Dorsolateral prefrontal cortex (tissue), 122 donors: ENCODE measurements at places on chromosomes 2 and 18. TPM values are rescaled to one million over a fixed set of nuclear protein-coding genes. Genes with fewer than 3 reads are reported as not detected.

DNA sequence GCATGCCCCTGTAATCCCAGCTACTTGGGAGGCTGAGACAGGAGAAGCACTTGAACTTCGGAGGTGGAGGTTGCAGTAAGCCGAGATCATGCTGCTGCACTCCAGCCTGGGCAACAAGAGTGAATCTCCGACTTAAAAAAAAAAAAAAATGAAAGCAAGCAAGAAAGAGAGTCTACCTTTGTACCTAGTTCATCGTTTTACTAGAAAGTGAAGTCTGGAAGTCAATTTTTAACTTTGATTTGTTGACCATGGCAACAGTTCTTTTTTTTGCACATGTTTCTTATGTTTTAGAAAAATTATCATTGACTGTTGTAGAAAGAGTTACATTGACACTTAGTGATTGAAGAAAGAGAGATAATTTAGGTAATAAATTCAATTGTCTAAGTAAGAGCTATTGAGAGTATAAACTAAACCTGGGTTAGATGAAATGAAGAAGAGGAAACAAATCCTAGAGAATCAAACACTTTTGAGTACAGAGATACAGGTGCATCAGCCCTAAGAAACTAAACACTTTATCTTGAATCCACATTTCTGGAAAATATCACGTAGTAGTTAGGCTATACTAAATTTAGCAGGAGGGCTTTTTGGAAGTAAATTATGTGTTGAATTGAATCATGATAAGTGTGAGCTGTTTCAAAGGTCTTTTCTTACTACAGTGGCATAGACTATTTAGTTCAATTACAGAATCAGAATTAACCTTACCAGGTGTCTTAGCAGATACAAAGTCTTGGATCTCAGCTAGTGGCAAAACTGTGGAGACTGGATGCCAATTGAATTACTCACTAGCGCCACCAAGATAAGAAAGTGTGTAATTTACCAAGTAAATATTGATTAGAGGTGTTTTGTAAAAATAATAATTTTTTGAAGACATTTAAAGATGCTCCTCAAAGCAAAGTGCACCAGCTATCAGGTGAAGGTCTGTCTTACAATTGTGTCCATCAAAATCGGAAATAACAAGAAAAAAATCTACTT, 303.4 kb upstream of the NRXN1 start:
- no peak for DNase-seq

DNA sequence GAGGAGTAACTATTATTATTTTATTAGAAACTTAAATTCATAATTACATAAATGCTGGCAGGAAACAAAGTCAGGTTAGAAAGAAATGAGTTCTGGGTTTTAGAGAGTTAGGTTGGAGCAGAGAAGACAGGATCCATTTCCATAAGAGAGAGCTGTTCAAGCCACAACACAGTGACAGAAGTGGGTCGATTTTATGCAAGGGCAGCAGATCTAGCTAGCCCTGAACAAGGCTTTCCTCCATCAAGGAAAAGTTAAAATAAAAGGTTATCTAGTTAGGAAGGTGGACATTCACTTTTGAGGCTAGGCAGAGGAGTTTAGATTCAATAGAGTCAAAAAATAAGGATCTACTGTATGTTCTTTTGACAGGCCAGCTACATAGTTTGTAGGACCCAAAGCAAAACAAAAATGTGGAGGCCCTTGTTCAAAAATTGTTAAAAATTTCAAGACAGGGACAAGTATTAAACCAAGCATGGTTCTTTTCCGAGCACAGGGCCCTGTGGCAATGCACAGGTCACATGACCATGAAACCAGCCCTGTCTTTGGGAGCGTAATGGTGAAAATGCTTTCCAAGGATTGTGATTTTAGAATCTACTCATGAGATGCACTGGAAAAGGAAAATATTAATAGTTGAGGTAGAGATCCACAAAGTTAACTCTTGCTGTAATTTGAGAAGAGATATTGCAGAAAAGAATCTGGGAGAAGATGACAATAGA, 91.2 kb upstream of the CREB1 start:
- no peak for DNase-seq

- DNase-seq = no peak
Observed at GRCh38 chr2:197191177-197191939, 119.2 kb downstream of the ANKRD44 start.

GRCh38 chr2:36965751-36966369, 476 bp downstream of the STRN start:
- DNase-seq = no peak

DNA sequence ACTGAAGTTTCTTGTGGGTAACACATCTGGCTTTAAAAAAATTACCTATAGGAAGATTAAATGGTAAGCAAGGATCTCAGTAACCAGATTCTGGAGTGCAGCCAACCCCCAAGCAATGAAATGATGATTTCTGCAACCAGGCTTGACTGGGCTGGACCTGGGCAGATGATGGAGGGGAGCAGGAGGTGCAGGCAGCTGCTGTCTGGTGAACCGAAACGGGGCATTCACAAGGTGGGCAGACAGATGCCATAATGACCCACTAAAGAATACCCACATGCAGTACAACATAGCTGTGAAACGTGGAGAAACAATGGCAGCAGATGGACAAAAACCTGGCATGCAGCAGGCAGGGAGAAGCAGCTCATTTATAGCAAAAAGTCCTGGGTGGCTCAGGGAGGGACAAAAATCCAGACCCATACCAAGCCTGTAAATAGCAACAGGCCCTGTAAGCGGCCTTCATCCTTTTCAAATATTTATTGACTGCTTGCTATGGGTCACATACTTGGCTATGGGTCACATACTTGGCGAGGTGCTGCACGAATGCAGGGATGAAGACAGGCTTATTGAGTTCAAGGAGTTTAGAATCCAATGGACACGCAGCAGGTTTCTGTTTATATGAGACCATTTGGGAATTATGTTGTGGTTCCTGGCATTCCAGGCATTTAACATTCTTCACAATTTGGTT, 244.7 kb downstream of the HRH4 start:
- DNase-seq = no peak

- DNase-seq = no peak
Observed at GRCh38 chr2:105636109-105636740, 108.5 kb upstream of the NCK2 start.

The POMC gene
- total RNA-seq = 0.95 TPM

The STPG4 gene
- 1.3 TPM for total RNA-seq

The FAM110C gene
- total RNA-seq = 3.2 TPM

The GPR75 gene
- total RNA-seq = 46.9 TPM

- no peak for DNase-seq
Observed at GRCh38 chr2:129347486-129348217, 631.8 kb upstream of the RAB6C start.

The C2orf15 gene
- total RNA-seq = 5.0 TPM

The L3MBTL4 gene
- total RNA-seq = 19.3 TPM

DNA sequence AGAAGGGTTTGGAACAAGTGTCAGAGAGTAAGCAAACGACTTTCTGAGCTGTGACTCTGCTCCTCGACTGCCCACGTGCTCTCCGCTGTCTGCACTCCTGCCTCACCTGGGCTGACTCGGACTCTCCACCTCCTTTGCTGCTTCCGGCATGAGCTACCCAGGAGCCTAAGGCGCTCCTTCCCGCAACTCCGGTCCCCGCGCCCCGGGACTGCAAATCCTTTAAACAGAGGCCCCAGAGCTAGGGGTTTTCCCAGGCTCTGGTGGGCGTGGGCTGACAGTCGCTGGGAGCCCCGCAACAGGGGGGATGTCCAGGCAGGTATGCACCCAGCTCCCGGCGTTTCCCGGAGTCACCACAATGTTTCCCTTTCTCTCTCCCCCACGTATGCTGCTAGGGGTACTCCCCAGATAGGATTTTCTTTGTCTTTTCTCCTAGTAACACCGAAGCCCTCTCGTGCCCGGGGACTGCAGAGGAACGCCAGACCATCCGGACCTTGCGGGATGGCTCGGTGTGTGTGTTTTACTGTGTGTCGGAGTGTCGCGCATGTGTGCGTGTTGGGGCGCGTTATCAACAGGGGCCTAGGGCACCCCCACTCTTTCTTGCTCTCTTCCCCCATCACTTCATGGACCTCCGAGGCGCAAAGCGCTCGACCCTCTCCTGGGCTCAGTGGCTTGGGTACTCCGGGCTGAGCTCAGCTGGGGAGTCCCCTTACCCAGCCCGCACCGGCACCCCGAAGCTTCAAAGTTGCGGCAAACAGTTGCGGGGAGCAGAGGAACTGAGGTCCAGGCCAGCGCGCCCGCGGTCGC, 691 bp upstream of the THSD7B start:
- no peak for DNase-seq

The TDRD15 gene
- not detected for total RNA-seq

DNA sequence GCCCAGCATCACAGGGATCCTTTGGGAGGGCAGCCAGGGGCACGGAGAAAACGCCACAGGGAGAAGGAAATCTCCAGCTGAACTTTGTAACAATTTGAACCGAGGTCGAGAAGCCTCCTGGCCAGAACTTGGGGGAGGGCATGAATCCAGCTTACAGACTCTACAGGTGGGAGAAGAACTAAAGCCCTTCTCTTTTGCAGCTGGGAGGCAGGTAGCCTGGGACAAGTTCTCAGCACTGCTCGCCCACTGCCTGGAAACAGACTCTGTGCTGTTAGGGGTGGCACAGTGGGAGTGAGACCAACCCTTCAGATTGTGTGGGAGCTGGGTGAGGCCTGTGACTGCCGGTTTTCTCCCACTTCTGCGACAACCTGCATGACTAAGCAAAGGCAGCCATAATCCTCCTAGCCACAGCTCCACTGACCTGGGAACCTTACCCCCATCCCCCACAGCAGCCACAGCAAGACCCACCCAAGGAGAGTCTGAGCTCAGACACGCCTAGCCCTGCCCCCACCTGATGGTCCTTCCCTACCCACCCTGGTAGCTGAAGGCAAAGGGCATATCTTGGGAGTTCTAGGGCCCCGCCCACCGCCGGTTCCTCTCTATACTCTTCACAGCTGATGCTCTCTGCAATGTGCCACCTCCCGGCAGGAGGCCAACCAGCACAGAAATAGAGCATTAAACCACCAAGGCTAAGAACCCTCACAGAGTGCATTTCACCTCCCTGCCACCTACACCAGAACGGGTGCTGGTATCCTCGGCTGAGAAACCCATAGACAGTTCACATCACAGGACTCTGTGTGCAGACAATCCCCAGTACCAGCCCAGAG, 136.0 kb upstream of the SIX2 start:
- no peak for DNase-seq

GRCh38 chr2:160679686-160680085, 186.1 kb upstream of the RBMS1 start:
- no peak for DNase-seq

The ST8SIA3 gene
- 163 TPM for total RNA-seq
